ENCODE measurements at places on chromosomes 2 and 18.

GRCh38 chr18:24801001-24801400 is 340.6 kb downstream of the HRH4 start:
- DNase-seq: no peak

DNA sequence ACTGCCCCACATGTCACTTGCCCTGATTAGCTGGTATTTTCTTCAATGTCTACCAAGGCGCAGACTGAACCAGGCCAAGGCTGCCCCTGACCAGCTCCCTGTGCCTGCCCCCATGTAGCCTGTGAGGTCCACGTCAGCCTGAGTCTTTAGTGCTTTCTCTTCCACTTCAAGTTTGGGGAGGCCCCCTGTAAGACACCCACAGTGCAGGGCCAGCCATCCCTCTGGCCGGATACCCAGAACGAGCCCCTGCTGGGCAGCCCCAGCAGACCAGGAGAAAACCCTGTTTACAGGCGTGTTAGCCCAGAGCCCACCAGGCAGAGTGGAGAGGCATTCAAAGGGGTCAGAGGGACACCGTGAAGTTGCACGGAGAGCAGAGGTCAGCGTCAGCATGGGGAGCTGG is 92.4 kb downstream of the TFCP2L1 start:
- no peak for DNase-seq

- no peak for DNase-seq
Measured at GRCh38 chr2:95573866-95574265, 17.9 kb upstream of the TRIM43 start.

DNA sequence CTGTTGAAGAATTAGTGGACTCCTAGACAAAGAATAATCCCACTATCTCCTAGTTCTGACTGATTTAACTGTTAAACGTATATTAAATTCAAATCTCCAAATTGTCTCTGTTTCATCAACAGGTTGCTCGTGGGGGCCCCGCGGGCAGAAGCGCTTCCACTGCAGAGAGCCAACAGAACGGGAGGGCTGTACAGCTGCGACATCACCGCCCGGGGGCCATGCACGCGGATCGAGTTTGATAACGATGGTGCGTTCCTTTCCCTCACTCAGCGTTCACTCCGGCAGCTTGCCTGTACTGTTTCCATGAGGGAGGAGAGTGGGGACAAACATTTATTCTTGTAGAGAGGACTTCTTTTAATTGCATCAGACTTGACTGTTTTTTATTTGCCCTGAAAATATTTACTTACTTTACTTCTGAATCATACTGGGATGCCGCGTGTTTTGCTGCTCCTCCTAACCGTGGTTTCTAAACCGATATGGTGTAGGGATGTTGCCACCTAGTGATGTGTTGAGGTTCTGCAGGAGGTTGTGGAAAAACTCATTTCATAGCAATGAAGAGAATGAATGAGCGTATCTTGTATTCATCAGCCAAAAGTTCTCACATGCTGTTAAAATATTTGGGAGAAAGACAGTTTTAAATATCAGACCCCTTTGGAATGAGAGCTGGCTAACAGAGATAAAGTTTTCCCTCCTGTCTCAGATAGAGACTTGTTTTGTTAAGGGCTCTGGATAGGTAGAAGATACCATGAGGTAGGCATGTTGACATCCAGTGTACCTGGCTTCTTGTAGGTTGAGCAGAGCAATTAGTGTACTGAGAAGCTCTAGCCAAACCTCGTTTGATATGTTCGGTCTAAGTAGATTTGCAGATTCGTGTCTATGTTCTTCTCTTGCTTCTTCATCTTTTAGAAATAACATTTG is 38.3 kb downstream of the ITGA6 start:
- DNase-seq: peak; percentile 79
